Stimulated activated CD4-positive, alpha-beta T cell treated with anti-CD3 and anti-CD28 coated beads, Interleukin-4, amount 100 ng/mL, for 48 hours (primary cell): ENCODE measurements at places on chromosomes 12 and 14.

DNA sequence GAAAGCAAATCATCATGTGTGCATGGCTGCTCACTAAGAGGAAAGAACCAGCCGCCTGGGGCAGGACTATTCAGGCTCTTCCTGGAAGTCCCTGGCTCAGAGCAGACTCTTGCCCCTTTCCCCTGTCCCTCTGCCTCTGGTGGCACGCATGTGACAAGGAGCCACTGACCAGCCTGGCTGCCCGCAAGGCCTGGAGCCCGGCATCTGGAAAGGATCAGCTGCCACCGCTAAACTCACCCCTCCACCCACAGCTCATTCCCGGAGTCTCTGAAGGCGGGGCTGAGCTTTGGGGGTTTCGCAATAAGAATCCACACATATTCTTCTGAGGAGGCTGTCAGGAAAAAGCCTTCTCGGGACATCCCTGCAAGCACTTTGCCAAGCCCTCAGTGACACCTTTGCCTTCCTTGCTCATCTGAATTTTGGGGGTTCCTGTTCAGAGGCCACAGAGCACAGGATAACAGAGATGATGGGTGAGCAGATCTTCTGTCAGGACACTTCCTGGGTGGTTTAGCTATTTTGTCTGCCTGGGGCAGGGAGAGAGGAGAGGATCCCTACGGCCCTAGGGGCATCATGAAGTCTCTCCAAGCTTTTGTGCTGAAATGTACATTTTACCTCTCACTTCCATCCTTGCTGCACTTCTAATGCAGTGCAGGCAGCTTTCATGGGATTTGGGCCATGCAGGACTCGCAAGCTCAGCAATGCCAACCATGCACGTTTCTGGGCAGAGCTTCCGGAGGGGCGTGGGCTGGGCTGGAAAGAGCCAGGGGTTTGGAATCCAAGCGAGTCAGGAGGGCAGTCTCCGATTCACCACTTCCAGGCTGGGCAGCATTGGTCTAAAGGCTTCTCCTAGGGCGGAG lies 124.8 kb upstream of the MAP1LC3B2 start:
- DNase-seq: no peak

DNA sequence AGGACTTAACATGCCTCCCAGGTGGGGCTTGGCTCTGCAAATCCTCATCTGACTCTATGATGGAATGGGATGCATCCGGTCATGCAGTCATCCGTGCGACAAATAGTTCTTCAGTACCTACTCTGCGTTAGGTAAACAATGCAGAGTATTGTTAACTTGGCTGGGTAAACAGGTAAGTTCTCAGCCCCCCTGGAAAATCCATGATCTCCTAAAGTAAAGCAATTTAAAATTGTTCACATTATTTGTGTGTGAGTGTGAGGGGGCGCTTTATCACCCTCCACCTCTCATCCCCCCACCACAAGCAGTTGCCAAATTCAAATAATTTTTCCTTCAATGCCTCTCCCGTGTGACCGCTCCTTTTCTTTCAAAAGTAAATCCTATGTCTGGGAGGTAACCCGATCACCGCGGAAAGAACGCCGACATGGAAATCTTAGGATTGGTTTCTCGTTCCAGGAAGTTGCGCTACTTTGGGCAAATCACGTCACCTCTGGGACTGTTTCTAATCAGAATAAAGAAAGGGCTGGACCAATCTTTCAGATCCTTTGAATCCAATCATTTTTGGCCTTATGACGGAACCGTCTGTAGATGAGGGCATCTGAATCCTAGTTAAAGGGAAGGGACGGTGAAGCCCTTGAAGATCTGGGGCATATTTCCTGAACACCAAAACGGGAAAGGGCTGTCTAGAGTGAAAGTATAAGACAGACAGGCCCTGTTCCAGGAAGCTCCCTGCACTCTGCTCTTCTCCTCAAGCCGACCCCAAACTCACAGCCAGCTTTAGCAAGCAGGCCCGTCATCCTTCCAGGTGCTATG lies 44.0 kb upstream of the SINHCAF start:
- no peak for DNase-seq

- no peak for DNase-seq
Measured at GRCh38 chr14:102171173-102172020, 31.7 kb downstream of the WDR20 start.

DNA sequence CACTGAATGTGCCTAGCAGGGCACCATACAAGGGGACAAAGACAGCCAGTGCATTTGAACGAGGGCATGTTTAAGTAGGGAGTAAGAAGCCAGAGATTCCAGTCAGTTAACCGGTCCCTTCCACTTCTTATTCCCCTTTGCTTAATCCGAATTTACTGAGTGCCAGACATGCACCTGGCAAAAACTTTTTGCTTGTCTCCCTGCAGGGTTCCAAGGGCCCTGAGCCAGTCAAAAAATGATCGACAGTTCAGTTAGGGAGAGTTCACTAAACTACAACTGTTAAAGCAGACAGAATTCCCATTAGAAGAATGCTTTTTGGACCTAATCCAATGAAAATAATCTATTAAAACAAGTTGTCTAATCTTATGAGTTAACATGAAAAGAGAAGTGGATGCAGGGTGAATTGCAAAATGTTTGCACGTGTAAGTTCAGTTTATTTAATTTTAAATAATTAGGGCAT lies 193.8 kb downstream of the TMTC2 start:
- no peak for DNase-seq

DNA sequence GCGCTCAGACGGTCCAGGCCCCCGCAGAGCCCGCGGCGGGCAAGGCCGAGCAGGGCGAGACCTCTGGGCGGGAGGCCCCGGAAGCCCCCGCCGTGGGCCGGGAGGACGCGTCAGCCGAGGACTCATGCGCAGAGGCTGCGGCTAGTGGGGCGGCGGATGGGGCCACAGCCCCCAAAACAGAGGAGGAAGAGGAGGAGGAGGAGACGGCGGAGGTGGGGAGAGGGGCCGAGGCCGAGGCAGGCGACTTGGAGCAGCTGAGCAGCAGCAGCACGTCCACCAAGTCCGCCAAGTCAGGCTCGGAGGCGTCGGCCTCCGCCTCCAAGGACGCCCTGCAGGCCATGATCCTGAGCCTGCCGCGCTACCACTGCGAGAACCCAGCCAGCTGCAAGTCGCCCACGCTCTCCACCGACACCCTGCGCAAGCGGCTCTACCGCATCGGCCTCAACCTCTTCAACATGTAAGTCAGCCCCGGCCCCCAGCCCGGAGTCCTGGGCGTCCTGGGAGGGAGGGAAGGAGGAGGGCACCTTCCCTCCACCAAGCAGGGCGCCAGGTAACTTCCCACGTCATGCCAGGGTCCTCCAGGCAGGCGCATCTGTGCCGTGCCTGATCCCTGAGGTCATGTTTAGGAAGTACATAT lies 72.4 kb downstream of the IQSEC3 start:
- DNase-seq: peak; percentile 11

DNA sequence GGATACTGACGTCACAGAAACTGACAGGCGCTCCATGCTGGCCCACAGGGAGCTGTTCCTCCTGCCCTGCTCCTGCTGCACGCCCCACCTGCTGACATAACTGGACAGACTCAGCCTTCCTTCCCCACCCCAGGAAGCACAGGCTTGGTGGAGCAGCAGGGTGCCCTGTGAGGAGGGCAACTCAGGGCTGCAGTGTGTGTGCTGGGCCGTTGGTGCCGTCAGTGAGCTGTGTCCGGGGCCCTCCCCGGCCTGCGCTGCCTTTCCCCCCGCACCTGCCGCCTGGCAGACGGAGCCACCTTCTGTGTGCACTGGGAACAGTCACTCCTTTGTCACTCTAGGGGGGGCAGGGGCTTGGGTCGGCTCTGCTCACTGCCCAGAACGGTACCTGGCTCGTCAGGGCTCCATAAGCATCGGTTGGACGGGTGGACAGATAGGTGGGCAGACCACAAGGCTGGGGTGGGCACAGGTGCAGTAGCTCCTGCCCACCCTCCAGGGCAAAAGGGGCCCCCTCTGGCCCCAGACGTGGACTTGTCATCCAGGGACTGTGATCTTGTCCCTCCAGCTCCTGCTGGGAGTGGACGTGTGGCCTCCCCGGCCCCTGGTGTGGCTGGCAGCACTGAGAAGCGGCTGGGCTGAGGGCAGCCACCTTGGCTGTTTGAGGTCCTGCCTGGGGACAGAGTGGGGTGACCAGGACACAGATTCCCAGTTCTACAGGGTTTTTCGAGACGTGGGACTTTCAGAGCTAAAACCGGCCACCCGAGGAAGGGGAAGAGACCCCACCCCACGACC lies 32.8 kb downstream of the FBRSL1 start:
- DNase-seq: no peak

GRCh38 chr14:57760896-57761295 lies 105.0 kb downstream of the SLC35F4 start:
- DNase-seq: no peak

GRCh38 chr12:44240186-44240585 lies 404.3 kb downstream of the TMEM117 start:
- DNase-seq: no peak

DNA sequence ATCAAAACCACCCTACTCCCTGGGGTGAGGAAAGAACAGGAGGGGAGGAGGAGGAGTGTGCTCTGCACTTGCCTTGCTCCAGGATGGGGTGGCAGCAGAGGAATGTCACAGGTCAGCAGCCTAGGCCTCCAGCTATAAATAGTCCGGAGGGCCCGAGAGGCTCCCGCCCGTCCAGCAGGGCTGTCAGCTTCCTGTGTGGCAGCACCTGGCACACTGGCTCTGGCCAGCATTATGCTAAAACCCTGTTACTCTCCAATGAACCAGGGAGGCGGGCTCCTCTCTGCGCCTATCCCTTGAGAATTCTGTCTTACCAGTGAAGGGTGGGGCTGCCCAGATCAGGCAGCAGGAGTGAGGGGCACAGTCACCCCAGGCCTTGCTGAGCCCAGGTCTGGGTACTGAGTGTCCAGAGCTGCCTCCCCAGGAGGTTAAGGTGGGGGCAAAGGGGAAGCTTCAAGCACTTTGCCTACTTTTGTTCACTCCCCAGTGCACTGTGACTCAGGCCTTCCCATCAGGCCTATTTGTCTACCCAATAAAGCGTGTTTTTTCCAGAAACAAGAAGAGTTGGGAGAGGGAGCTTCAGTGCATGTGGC lies 1.2 kb upstream of the COX14 start:
- DNase-seq: no peak
